ENCODE measurements at places on chromosomes 6 and 20.

DNA sequence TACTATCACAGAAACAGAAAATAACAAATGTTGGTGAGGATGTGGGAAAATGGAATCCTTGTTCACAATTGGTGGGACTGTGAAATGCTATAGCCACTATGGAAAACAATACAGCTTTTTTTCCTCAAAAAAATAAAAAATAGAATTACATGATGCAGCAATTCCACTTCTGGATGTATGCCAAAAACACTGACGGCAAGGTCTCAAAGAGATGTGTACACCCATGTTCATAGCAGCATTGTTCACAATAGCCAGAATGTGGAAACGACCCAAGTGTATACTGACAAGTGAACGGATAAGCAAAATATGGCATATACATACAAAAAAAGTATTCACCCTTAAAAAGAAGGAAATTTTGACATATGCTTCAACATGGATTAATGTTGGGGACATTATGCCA lies 213.4 kb downstream of the KHDC1L start:
- DNase-seq = no peak

DNA sequence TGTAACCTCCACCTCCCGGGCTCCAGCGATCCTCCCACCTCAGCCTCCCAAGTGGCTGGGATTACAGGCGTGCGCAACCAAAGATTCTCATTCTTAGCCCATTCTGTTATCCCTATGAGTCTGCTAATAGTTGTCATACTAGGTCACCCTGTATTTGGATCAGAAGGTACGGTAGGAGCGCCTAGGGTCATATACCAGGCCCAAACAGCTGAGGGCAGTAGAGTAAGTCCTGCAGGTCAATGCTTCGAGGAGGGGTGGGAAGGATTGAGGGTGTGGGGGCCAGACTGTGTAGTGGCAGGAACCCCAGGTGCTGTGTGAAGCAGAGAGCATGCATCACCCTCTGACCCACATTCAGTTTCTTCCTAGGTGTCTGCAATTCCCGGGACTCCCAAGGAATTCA lies 22.7 kb upstream of the POU5F1 start:
- no peak for DNase-seq

DNA sequence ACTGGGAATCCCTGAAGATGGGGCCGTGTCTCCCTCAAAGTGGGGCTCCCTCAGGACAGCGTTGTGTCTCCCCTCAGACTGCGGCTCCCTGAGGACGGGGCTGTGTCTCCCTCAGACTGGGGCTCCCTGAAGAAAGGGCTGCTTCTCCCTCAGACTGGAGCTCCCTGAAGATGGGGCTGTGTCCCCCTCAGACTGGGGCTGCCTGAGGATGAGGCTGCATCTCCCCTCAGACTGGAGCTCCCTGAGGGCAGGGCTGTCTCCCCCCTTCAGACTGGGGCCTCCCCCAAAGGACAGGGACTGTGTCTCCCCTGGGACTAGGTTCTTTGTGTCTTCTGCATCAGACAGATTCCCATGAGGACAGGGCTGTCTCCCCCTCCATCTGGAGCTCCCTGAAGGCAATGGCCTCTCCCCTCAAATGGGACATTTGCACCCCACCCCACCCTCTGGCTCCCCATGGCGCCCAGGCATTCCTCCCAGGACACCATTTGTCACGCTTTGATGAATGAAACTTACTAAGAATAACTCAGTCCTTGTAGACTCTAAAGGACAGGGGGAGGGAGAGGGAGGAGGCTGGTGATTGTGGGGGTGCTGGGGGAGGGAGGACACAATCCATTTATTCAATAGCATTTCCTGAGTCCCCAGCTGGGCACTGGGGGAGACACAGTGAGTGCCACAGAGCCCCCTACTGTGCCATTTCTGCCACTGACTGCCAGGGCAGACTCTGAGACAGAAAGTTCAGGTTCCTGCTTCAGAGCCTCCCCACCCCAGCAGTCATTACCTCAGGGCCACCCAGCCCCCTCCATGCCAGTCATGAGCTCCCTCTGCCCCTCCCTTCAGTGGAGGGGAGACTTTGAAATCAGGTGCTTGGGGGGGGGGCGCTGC lies 122.4 kb downstream of the MRPL14 start:
- no peak for DNase-seq

DNA sequence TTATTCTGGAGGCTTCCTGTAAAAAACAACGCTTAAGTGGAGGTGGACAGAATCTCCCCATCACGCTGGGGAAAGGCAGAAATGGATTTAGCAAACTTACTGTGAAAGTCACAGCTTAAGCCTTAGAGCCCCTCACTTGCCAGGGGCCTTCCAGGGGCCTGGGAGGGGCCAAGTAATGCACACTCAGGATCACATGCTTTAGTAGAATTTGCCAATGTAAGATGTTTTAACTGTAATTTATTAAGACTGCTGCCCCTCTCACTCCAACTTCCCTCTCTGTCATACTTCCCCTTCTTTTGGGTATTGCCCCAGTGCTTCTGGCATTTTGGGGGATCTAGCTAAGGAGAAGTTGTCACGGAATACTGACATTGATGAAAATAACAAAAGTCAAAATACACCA lies 12.6 kb upstream of the ADA start:
- no peak for DNase-seq

DNA sequence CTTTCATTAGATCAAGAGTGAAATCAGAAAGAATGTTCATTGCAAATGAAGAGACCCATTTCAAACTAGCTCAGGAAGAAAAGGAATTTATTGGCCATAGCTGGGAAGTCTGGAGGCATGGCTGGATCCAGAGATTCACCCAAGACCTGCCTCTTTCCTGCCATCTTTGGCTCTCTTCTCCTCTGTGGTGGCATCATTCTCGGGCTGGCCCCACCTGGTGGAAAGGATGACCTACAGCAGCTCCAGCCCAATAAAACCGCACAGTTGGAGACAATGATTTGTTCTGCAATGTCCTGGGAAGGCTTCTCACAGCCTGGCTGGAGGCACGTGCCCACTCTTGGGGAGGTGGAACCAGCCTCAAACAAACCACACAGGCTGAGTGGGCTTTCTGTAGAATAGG lies 18.1 kb upstream of the FERMT1 start:
- no peak for DNase-seq

DNA sequence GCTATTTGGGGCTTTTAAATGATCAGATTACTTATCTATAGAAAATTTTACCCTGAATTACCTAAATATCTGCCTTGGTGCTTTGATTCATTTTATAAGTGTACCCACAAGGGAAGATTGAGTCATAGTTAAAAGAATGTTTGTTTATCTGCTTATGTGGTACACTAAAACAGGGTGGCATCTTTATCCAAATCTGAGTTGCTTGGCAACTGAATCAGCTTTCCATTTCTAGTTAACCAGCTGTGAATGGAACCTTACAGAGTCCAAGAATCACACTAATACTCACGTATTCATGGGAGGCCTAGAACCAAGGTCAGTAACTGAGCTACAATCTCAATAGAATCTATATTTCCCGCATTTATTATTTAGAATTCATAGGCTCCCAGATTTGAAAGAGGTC lies 44.0 kb upstream of the CAP2 start:
- no peak for DNase-seq

- DNase-seq = no peak
Measured at GRCh38 chr20:11315525-11315924, 602.2 kb upstream of the BTBD3 start.

DNA sequence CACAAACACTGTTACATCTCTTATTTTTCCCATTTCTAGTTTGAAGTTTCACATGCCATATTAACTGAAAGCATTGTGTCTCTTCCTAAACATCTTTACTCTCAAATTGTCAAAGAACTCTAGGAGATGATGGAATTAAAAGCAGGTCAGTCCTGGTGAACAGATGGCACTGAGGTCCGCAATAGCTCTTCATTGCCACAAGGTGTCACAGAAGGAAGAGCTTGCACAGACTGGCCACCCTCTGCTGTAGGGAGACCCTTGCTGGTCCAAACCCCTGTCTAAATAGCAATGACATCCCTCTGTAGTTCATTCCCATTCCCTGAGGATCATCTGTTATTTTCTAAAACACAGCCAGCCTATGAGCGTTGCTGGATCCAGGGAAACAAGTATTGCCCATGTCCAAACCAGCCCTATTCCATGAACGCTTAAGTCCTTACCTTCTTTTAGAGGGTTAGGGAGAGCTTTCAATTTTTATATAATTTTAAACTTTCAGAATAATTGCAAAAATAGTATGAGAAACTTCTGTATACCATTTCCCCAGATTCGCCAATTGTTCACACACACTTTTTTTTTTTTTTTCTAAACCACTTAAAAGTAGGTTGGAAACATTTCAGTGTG lies 10.1 kb upstream of the HDAC2 start:
- DNase-seq = no peak

GRCh38 chr6:31293343-31293742 lies 21.5 kb upstream of the HLA-C start:
- no peak for DNase-seq

DNA sequence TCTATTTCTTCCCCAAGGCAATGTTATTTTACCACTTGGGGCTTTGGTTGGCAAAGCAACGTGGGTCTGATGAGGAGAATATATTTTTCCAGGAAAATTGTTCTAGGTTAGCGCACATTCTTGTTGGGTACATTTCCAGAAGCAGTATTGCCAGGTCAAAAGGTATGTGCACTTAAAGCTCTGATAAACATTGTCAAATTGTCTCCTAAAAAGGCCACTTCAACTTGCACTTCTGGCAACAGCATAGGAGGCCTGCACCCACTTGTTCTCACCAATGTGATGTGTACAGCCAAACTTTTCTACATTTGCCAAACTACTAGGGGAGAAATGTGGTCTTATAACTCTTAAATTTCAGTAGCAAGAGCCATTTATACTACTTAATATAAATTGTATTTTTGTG lies 197.5 kb upstream of the COL21A1 start:
- no peak for DNase-seq

GRCh38 chr6:160394654-160395035 lies 46.5 kb downstream of the SLC22A3 start:
- DNase-seq = no peak

DNA sequence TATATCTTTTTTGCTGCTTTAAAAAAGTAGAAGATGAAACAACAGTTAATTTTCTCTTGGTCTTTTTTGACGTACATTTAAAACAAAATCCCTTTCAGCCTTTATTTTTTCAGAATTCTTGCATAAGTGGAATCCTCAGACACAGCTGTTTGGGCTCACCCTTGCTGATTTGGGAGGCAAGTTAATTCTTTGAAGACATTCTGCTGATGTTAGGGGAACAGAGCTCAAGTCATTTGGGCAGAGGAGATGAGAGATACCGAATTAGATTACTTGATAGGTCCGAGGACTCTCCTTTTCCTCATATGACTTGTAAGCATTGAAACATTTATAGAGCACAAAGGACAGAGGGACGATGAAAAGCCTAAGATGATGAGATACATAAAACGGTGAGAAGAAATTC lies 567.9 kb upstream of the CITED2 start:
- DNase-seq = no peak

GRCh38 chr6:46453216-46453615 lies 38.0 kb downstream of the RCAN2 start:
- no peak for DNase-seq

Data from memory B cell (primary cell).